ENCODE measurements at places on chromosomes 4 and X. TPM values are rescaled to one million over a fixed set of nuclear protein-coding genes. Genes with fewer than 3 reads are reported as not detected.

TKTL1 gene
- not detected for total RNA-seq

DNA sequence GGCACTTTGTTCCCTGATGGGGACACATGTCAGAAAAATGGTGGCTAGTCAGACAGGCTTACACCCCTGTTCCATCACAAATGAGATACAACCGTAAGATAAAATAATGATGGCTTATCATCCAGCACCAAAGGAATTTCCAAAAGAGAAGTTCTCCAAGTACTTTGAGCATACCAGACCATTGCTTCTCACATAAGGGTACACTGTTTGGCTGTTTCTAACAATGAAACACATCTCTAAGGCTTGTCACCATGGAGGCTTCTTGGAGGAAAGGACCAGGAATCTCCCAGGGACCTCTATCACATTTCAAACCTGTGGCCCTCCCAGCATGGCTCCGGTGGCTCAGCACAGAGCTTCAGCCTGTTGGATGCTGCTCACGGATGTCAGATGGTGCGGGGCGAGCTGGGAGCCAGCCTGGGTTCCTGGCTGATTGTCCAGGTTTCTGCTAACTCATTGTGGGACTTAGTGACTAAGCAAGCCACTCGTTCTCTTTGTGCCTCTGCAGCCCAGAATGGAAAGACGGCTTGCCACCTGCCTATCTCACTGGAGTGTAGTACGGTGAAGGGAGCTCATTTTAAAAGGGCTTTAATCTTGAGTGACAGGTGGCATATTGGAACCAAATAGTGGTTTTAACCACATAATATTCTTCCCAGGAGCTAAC lies 54.5 kb downstream of the FHDC1 start:
- DNase-seq, result no peak

DNA sequence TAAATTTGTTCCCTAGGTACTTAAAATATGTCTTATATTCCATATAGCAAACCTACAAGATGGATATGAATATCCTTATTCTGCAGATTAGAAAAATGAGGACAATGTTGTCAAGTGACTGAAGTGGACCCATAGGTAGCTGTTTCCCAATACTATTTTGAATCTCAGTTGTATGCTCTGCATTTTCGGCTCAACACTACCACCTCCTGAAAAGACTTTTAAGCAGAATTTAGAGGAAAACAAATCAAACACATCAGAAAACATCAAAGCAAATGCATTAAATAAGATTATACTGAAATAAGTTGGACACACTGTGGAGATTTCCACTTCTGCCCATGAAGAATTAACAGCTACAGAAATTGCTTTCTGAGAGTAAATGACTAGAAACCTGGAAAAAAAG lies 488.7 kb downstream of the TRIML1 start:
- DNase-seq, result no peak

DNA sequence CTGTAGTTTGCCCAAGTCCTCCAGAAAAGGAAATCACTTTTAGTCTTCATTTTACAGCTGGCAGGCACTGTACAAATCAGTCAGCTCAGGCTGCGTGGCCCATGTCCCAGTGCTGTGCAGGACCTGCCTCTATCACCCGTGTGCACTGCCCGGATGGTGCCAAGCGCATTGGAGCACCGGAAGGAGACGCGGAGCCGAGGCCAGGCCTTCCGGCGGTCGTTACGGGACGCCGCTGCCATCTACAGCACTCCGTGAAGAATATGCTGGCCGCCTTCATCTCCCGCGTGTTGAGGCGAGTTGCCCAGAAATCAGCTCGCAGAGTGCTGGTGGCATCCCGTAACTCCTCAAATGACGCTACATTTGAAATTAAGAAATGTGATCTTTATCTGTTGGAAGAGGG lies at the start of gene PDHA2:
TSS of gene PDHA2 (plus strand) at position 203 of the 400 bp plus-strand sequence. CDS start at position 261, 58 bp downstream.
- no peak for DNase-seq

GRCh38 chr4:112379306-112379705 lies 82.1 kb downstream of the ALPK1 start:
- no peak for DNase-seq
